ENCODE measurements at places on chromosomes 5 and 9. TPM values are rescaled to one million over a fixed set of nuclear protein-coding genes. Genes with fewer than 3 reads are reported as not detected.

ZNF454 gene
- total RNA-seq: 1.3 TPM

SERF1B gene
- total RNA-seq: 26.3 TPM

GGTA1 gene
- total RNA-seq: 0.29 TPM

MUSK gene
- 0.53 TPM for total RNA-seq

C5orf63 gene
- total RNA-seq: 2.7 TPM

TSLP gene
- total RNA-seq: 0.53 TPM

LCNL1 gene
- not detected for total RNA-seq

DRD1 gene
- total RNA-seq: not detected

PCDHGA7 gene
- 2.0 TPM for total RNA-seq

TEX48 gene
- total RNA-seq: not detected

AMACR gene
- 9.0 TPM for total RNA-seq

TAF11L5 gene
- not detected for total RNA-seq

NUTM2G gene
- not detected for total RNA-seq
